ENCODE measurements at places on chromosomes 12 and 14.

- no peak for DNase-seq
These were observed 44.0 kb upstream of the REP15 start for GRCh38 chr12:27652174-27652763.

- no peak for DNase-seq
These were observed 52.3 kb downstream of the MNAT1 start for GRCh38 chr14:60786905-60787304.

GRCh38 chr14:67468378-67468730 is 20.2 kb downstream of the TMEM229B start:
- no peak for DNase-seq

GRCh38 chr14:50012644-50013043 is 103.7 kb downstream of the VCPKMT start:
- no peak for DNase-seq

DNA sequence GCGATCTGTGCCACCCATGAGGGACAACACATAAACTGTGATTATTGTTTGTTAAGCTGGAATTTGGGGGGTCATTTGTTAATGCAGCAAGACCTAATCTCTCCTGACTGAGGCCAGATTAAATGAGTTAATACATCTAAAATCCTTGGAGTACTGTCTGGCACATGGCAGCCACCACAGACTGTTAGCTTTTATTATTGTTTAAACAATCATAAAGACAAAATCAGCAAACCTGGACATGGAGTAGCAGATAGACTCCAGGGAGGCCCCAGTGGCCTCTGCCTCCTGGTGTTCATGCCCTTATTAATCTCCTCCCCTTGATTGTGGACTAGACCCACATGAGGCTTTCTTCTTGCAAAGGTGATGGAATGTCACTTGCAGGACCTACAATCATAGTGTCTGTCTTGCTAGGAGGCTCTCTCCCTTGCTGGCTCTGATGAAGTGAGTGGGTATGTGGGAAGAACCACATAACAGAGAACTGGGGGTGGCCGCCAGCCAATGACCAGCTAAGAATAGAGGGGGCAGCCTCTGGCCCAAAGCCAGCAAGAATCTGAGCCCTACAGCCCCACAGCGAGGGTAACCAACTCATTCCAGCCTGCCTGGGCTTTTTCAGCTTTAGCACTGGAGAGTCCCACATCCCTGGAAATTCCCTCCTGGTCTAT is 142.0 kb downstream of the SCARB1 start:
- no peak for DNase-seq

DNA sequence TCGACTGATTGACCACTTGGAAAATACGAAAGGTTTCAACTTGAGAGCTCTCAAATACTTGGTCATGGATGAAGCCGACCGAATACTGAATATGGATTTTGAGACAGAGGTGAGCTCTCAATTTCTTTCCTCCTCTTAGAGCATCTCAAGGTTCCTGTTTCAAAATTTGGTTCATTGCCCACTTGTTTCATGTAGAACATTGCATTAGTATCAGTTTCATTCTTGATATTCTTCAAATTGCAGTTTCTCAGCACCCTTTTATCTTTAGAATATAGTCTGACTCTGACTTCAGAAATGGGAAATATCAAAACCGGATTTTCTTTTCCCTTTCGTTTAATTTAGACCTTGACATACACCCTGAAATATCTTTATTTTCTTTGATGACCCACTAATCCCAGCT is 8.8 kb downstream of the DDX47 start:
- DNase-seq = no peak

DNA sequence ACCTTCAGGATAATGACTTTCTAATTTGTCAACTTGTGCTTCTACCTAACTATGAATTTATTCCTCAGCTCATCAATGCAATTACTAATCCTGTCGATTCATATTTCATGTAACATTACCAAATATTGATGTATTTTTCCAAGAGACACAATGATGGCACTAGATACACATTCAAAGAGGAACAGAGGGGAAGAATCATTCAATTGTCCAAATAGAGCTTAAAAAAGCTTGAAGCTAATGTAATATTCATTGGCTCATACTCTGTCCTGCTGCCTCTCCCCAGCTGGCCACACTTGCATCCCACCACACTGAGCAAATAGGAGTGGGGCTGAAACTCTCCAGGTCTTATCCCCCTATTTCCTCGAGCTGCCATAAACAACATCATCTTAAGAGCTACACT is 9.3 kb downstream of the TESPA1 start:
- DNase-seq = no peak

GRCh38 chr12:8052679-8053078 is 13.5 kb downstream of the C3AR1 start:
- no peak for DNase-seq

DNA sequence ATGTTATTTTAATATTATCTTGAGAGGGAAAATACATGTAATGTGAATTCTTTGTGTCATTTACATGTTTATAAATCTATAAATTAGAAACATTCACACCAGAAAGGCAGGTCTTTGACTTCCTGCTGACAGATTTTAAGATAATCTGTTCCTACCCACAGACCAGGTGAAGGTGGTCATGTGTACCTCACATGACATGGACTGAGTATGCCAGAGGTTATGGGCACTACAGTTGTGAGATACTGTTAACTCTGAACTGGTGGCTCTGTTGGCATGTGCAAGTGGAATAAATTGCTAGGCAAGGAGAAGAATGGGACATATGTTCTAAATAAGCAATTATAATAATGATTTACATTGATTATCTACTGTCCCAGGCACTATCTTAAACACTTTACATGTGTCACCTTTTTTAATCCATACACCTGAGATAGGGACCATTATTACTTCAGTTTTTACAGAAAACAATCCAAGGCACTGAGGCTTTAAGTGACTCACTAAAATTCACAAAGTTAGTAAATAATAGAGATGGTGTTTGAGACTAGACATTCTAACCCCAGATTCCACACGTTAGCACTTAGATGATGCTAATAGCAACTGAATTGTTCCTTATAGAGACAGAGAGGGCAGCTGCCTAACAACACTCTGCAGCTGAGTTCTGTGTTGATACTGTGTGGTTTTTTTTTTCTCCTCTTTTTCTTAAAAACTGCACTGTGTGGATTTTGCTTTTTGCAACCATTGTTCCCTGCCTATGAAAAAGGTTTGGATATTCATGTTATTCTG is 23.8 kb downstream of the SLC16A7 start:
- DNase-seq = no peak

GRCh38 chr12:121337416-121337815 is 14.8 kb downstream of the ANAPC5 start:
- no peak for DNase-seq

DNA sequence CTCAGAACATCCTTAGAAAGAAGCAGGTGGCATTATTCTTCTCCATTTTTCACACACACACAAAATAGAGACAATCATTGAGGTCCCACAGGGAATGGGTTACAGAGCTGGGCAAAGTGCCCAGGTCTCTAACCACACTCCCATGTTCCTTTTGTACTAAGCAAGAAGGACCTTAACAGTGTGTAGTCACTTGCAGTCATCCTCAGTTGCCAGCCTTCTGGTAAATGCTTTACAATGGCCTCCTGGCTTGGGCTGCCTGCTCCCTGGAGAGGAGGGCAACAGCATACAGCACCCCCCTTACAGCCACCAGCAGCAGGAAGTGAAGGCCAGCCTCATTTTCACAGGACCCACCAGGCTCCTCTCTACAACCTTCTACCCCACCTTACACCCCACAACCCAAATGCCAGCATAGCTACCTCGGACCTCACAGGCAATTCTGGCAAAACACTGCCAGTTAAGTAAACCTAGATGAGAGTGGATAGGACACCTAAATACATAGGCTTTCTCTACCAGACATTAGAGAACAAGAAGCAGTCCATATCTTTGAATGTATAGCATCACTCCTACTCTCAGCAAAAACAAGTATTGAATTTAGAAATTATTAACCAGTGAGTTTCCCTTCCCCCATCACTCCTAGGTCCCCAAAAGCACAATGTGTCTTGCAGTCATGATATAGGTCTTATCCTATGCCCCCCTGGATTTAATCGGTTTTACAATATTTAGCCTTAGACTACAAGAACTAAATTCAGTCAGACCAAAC is 88.1 kb downstream of the PPP2R5E start:
- DNase-seq = no peak

- no peak for DNase-seq
These were observed 6.5 kb downstream of the OR6C74 start for GRCh38 chr12:55250944-55251343.

DNA sequence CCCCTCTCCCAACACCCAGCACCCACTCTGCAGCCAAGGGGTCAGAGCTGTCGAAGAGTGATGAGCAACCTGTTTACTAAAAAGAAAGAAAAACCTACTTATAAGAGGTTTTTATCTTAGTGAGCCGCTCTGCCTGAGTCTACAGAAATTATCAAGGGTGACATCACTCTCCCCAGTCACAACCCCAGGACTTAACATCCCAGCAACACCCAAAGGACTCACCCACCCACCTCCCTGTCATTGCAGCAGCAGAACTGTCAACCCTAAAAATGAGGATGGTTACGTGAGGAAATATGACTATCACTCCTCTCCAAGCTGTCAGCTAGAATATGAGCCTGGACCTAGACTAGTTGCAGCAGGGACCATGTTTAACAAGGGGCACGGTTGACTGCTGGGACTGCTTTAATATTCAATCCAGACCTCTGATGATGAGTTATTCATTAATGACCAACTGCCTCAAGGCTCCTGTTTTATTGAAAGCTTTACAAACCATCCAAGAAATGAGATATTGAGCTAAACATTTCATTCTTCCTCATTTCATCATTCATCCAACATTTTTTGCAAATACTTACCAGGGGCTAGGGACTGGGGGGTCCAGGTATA is 53.9 kb upstream of the FICD start:
- no peak for DNase-seq

DNA sequence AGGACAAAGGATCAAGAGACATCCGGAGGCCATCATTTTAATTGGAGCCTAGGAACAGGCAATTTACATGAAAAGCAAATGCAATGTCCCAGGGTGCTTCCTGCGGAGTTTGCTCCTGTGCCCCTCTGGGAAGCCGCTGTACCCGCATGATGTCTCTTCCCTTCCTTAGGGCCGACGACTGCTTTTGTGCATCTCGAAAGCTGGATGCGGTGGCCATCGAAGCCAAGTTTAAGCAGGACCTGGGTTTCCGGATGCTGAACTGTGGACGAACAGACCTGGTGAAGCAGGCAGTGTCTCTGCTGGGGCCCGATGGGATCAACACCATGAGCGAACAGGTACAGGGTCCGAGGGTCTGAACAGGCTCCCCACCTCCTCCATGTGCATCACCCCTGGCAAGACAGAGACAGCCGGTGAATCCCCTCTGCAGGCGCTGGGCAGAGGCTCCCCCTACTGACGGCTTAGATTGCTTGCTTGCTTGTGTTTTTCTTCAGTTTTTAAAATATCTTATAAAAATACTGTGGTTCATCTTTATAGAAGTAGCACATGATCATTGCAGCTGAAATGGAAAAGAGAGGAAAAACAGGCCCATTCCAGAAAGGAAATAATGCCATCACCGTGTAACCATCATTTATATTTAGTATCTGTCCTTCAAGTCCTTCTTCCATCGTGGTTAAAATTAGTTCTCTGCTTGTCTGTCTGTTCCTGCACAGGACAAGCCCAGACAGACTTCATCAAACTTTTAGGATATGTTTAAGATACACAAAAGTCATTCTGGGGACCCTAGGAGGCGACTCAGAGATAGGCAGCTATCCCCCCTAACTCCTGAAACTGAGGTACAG is 75.4 kb upstream of the PWP1 start:
- no peak for DNase-seq

DNA sequence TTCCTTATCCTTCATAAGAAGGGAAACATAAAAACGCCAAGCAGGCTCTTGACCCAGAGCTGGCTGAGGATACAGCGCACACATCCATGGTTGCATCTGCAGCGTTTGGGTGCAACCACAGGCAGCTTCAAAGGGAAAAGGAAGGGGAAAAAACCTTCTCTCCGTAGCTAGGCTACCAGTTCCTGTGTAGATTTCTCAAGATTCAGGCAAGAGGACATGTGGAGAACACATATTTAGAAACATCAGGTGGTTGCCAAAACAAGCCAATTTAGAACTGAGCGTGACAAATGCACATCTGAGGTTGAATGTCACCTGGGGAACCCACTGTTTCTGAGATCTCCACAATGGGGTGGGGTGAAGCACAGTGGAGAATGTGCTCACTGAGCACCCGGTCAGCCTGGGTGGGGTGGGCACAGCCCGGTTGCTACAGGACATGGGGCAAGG is 78.3 kb upstream of the BDKRB2 start:
- DNase-seq = peak; percentile 28

DNA sequence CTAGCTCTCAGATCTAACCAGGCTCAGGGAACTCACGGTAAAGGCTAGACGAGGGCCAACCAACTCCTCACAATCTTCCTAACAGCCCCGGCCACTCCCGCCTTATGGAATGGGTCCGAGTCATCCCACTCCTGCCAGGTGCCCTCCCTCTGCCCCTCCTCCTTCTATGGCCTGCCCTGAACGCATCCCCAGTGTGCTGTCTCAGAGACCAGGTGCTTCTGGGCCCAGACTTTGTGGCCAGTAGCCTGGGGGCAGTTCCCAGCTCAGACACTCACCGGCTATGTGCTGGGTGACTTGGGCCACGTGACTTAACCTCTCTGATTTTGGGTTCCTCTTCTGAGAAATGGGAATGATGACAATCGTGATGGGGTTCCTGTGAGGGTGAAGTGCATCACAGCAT is 22.5 kb downstream of the PAPLN start:
- DNase-seq = no peak

DNA sequence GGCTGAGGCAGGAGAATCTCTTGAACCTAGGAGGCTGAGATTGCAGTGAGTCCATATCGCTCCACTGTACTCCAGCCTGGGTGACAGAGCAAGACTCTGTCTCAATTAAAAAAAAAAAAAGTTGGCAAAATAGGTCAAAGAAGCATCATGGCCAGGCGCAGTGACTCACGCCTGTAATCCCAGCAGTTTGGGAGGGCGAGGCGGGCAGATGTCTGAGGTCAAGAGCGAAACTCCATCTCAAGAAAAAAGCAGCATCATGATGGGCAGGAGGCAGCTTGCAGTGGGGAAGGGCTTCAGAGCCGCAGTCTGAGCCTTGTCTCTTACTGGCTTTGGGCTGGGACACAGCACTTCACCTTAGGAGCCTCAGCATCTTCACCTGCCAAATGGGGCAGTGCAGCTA is 21.4 kb downstream of the TEAD4 start:
- DNase-seq = no peak

DNA sequence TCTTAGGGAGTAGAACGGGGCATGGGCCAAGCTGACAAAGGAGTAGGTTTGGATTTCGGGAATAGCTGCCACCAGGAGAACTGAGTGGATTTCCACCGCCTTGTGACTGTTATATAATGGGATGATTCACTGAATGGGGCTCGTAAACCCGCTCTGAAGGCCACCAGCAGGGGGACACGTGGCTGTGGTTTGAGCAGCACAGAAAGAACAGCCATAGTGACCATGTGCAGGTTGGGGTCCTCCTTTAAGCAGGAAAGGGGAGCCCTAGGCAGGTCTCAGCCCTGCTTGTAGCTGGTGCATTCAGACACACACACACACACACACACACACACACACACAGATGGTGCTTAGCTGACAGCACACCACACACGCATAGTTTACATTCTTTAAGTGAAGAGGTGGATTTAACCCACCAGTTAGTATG is 8.6 kb upstream of the ASB2 start:
- DNase-seq = no peak
